Natural killer cell (primary cell): ENCODE measurements at places on chromosomes 11 and 22. TPM values are rescaled to one million over a fixed set of nuclear protein-coding genes. Genes with fewer than 3 reads are reported as not detected.

PLA2G3 gene
- not detected for total RNA-seq

- DNase-seq = no peak
Observed at GRCh38 chr11:78797559-78797958, 222.9 kb upstream of the NARS2 start.

F2 gene
- not detected for total RNA-seq

USH1C gene
- total RNA-seq = not detected

GRCh38 chr11:77090046-77090372 lies 12.6 kb upstream of the OMP start:
- DNase-seq = no peak

DNA sequence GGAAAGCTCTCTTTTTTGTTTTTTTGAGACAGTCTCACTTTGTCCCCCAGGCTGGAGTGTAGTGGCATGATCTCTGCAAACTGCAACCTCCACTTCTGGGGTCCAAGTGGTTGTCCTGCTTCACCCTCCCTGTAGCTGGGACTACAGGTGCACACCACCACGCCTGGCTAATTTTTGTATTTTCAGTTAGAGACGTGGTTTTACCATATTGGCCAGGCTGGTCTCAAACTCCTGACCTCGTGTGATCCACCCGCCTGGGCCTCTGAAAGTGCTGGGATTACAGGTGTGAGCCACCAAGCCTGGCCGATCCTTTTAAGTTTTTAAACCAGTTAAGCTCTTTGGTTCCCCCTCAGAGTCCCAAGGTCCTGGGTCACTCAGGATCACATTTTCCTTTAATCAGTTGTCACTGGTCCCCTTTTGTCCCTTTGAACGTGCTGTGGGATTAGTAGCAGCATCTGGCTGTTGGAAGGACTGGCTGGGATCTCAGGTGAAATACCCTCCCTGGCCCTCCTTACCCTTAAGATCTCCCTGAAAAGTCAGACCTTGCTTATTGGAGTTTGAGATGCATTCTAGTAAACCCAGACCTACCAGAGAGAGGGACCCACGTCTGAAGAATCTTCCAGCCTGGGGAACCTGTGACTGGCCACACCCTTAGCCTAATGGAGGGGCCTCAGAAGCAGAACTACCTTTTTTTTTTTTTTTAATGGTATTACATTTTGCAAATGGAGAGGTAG lies 8.1 kb downstream of the MALAT1 start:
- peak; percentile 48 for DNase-seq

GRCh38 chr11:93645938-93646337 lies 15.5 kb upstream of the CEP295 start:
- DNase-seq = no peak

MFRP gene
- not detected for total RNA-seq

- DNase-seq = no peak
Observed at GRCh38 chr11:10728789-10729472, 22.1 kb upstream of the CTR9 start.

- DNase-seq = no peak
Observed at GRCh38 chr11:121337078-121337477, 44.5 kb downstream of the SC5D start.

DNA sequence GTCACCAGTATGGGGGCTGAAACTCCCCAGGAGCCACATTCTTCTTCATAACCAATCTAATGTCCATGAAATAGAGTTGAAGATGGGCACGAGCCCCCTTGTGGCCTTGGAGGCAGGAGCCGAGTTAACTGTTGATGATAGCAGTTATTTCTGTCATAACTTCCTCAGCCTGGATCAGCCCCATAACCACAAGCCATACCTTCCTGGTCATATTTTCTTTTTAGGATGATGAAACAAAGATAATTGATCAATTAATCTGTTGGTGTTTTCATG lies 65.0 kb upstream of the TTC12 start:
- no peak for DNase-seq

DNA sequence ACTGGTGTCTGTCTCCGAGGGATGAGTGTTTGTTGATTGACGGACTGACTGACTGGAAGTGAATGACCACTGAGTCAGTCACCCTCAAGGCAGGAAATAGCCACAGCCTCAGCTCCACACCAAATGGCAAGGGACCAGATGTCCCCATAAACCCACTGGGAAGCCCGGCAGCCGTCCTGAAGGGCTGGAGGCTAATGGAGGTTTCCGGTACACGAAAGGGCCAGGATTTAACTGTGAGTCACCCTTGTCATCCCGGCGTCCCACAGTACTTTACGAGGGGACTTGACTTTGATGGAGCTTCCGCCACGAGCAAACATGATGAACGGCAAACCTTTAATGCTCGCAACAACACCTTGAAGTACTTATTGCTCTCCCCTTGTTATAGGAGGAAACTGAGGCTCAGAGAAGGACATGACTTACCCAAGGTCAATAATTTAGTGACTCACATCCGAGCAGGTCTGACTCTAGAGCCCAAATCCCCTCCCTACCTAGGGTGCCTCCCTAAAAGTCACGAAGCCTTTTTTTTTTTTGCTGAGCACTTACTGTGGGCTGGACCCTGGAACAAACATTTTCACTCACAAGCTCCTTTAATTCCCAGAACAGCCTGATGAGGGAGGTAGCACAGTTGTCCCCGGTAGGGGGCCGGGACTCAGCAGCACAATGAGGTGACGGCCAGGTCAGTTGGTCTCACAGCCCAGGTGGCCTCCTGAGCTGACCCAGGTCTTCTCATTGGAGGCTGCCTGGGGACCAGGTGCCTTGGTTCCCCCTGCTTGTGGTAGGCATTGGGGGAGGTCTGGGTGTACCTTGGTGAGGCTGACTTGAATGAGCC lies 25.2 kb upstream of the GCAT start:
- DNase-seq = no peak

NXPE4 gene
- total RNA-seq = not detected

DNA sequence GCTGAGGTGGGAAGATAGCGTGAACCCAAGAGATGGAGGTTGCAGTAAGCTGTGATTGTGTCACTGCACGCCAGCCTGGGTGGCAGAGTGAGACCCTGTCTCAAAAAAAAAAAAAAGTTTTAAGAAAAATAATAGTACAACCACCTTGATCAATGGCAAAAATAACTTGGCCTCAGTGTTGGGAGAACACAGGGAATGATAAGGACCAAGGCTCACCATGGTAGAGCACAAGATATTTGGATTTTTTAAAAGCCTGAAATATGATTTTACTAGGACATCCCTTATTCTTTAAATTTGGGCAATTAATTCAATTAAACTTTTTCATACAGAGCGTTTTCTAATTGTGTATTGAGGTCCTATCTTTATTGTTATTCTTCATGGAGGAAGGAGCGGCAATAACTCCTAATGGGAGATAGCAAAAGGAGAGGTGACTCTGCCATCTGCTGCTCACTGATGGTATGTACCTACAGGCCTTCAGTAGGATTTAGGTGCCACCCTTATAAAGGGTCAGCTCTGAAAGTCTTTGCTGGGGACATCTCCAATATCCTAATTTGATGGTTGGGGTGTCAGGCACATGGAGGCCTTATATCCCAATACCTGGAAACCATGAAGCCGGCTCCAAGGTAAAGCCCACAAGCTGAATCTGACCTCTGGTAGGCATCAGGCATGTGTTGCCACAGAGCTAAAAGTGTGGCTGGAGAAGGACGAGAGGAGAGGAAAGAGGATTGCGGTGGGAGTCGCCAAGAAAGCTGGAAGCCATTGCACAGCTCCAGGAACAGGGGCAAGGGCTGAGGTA lies 21.9 kb upstream of the POLD3 start:
- DNase-seq = peak; percentile 56

- no peak for DNase-seq
Observed at GRCh38 chr11:16827139-16827538, 88.7 kb downstream of the C11orf58 start.

BAIAP2L2 gene
- total RNA-seq = 1.2 TPM

DNA sequence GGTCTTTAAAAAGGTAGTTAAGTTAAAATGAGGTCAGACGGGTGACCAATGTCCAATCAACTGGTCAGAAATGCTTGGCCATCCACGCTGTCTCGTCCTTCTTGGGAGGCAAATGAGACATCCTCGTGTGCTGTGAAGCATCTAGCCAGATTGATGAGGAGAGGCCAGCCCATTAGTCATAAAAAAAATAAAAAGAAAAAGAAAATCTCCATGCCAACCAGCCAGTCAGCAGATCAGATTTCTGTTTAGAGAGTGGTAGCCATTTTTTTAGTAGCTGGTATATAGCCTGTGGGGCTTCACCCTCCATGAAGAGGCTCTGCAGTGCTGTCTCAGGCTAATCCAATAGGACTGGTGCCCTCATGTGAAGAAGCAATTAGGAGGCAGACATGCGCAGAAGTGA lies 343.1 kb upstream of the SYN3 start:
- no peak for DNase-seq

DNA sequence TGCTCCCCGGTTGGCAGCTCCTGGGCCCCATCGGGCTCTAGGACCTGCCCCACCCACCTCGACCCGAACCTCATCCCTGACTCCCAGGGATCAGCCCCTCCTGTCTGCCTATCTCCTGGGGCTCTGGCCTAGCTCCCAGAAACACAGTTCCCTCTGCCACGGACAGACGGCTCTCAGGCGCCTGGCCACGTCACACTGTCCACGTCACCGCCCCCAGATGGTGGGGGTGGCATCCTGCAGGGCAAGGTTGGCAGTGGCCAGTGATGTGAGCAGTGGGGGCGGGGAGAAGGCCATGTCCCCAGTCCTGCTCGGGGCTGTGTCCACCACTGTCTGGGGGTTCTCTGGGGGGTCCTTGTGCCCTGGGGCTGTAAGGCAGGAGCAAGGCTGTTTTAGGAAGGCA lies 29.2 kb downstream of the SYT7 start:
- no peak for DNase-seq

- DNase-seq = no peak
Observed at GRCh38 chr22:39233710-39234471, 10.9 kb downstream of the PDGFB start.

PANX2 gene
- total RNA-seq = 0.27 TPM

GRCh38 chr11:26928582-26928981 lies 65.3 kb upstream of the FIBIN start:
- DNase-seq = no peak

DNA sequence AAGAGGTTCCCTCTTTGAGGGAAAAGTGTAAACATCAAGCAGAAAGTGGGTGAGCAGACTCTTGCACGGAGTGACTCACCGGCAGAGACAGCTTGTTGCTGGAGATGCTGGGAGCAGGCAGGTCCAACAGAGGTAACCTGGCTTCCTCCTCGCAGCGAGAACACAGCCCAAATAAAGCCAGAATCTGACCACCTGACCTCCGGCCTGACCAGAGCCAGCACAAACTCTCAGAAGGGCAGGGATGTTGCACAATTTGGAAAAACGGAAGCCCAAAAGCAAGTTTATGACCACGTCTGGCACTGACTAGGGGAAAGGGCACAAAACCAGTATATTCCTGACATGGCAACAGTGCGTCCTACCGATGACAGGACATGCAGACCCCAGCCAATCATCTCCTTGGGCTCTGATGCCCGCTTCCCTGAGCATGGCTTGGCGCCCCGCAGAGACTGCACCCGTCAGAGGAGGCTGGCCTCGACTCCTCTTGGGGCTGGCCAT lies 5.4 kb downstream of the SMCO4 start:
- DNase-seq = no peak

DNA sequence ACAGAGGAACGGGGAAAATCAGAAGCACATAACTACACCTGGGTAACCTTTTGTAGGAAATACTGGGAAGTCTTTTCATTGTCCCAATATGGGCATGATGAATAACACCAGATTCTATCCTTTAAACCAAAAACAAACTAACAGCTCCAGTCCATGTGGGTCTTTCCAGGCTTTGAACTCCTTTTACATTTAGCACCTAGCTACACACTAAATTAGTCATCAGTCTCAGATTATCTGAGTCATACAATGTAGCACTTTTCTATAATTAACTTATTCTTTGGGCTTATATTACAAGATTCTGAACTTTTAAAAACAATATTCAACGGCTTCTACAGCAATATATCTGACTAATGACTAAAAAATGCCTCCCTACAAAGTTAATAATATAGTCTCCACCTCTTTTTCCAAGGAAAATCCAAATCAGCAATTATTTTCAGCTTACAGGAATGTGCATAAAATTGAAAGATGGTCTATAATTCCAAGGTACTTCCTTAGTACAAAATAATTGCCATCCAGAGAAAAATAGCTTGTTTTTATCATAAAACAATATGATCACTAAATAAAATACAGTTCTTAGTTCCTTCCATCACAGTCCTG lies 26.3 kb downstream of the STK33 start:
- DNase-seq = no peak

DNA sequence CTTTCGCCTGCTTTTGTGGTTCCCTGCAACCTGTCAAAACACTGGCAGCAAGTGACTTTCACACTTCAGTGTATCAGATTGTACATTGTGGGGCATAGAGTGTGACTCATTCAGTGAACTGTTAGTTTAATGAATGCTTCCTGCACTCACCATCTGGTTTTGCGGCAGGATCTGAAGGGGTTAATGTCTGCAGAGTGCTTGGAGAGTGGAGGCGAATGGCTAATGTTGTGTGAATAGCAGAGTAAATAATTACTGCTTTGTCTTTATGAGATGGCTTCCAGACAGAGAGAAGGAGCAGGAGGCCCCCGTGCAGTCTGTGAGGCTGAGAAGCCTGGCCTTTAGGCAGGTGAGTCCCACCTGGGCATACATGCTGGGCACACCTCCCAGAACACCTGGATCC lies 454.3 kb upstream of the KIRREL3 start:
- no peak for DNase-seq

MMP7 gene
- total RNA-seq = not detected

DNA sequence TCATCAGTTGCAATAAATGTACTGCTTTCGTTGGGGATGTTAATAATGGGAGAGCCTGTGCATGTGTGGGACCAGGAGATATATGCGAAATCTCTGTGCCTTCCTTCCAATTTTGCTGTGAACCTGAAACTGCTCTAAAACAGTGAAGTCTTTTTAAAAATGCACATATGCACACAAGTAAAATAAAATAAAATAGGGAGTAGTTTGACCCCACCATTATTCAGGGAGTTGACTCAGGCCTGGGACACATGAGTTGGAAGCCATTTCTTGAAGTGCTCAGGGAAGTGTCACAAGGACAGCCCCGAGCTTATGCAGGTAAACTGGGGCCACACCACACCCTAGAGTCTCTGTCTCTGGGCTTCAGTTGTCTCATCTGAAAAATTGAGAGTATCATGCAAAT lies 183.1 kb upstream of the POU2AF2 start:
- no peak for DNase-seq

WNT11 gene
- total RNA-seq = 0.80 TPM

DNA sequence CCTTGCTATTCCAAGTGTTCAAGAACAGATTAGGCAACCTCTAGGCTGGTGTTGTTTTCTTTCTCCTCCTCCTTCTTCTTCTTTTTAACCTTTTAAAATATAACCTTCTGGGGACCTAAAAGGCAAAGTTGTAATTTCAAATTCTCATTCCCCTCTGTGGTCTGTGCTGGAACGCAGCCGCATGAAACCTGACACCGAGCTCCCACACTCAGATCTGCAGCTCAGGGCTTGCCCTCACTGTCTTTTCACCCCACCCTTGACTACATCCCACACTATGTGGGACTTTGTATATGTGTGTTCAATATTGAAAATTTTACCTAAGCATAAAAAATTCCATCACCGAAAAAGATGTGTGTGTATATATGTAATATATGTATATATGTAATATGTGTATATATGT lies 62.0 kb upstream of the ARHGAP42 start:
- DNase-seq = no peak

BBS1 gene
- total RNA-seq = 22.5 TPM

CPSF7 gene
- 120 TPM for total RNA-seq

DDIAS gene
- total RNA-seq = 2.4 TPM

GRCh38 chr22:38468443-38469305 lies 778 bp downstream of the KDELR3 start:
- no peak for DNase-seq

SAA4 gene
- not detected for total RNA-seq

CHRM1 gene
- not detected for total RNA-seq

OR6A2 gene
- not detected for total RNA-seq
